ENCODE measurements at places on chromosomes 6 and 20. TPM values are rescaled to one million over a fixed set of nuclear protein-coding genes. Genes with fewer than 3 reads are reported as not detected.
A peak's percentile ranks its signal among the peaks of the same experiment; 100 is the strongest.

DNA sequence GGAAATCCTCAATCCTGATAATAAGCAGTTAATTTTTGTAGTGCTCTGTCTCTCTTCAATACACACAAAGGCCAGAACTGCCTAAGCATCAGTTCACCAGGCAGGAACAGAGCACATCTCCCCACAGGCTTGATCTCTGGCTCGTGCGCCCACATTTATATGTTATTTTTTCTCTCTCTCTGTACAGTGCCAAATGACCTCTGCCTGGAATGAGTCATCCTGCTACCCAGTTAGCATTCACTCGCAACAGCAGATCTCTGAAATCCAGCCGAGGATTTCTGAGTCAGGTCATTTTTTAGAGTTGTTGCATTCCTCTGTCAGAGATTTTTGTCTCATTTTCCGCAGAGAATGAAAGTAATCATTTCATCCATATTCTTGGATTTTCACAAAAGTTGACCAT lies 107.1 kb downstream of the COL12A1 start:
- peak; percentile 47 for DNase-seq

GRCh38 chr6:7727086-7727945 lies 1.4 kb downstream of the BMP6 start:
- no peak for DNase-seq

DNA sequence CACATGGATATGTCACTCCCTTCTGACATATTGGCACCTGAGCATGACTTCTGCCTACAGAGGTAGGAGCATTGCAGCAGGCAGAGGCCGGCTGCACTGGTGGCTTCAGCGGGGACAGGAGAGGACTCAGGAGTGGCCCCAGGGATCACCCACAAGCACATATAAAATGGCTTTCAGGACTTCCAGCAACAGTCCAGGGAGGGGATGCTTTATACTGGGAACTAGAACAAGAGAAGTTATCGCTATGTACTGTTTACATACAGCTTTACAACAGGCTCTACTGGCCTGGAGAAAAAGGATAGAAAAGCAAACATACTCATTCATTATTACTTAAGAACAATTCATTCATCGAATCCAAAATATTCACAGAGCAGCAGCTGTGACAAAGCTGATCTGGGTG lies 337.8 kb downstream of the THBS2 start:
- no peak for DNase-seq

DNA sequence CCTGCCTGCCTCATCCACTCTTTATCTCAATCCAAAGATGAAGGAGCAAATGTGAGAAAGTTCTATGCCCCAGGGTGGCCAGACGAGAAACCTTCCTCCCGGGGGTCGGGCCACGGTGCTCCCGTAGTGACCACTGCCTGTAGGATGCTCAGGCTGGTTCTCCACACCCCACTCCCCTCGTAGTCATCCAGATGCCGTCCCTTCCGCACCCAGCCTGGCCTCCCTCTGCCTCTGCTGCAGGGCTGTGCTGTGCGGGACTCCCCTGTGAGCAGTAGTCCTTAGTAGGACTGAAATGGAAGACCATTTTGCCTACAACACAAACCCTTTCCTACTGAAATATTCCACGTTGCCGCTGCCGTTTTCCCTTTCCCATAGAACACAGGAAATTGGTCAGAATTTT lies 2.0 kb downstream of the TMC2 start:
- no peak for DNase-seq

The BANF2 gene
- not detected for total RNA-seq

The APOM gene
- 2.2 TPM for total RNA-seq

GRCh38 chr6:45184937-45185336 lies 143.2 kb upstream of the RUNX2 start:
- DNase-seq, result no peak

The GRIK2 gene
- 0.64 TPM for total RNA-seq

Measured in HCT116 (cell line).